ENCODE measurements at places on chromosomes 16 and 17. TPM values are rescaled to one million over a fixed set of nuclear protein-coding genes. Genes with fewer than 3 reads are reported as not detected.
A peak's percentile ranks its signal among the peaks of the same experiment; 100 is the strongest.

DNA sequence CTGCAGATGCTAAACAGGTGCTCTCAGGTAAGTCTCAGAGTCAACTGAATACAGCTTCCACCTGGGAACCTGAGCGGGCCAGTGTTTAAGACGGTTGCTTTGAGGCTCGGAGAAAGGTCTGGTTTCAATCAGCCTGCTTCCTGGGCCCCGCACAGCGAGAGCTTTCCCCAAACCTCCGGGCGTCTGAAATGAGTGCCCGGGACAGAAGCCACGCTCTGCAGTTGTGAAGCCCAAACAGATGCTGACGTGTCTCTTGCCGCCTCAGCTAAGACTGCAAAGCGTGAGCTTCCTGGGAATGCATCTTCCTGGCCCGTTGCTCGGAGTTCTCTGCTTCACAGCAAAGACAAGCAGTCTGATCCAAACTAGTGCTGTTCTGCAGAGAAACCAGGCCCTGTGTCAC, 36.7 kb downstream of the PLXDC1 start:
- H3K27ac ChIP-seq: no peak overlapping the region
- no peak overlapping the region for H3K4me3 ChIP-seq
- H3K27me3 ChIP-seq: peaks cover 16% of the 10 kb centered on the region
- no peaks in the 10 kb centered on the region for H3K36me3 ChIP-seq

- no peaks in the 10 kb centered on the region for H3K27me3 ChIP-seq
- no peaks in the 10 kb centered on the region for H3K4me1 ChIP-seq
- no peaks in the 10 kb centered on the region for H3K36me3 ChIP-seq
- H3K4me3 ChIP-seq: no peak overlapping the region
- H3K27ac ChIP-seq: no peak overlapping the region
Observed at GRCh38 chr16:57396786-57397185, 7.8 kb upstream of the CCL17 start.

- H3K4me1 ChIP-seq: peaks cover 50% of the 10 kb centered on the region
- peak overlapping the region; percentile 40 for H3K27ac ChIP-seq
- no peaks in the 10 kb centered on the region for H3K36me3 ChIP-seq
- no peaks in the 10 kb centered on the region for H3K27me3 ChIP-seq
Observed at GRCh38 chr16:53773881-53774280, 69.9 kb downstream of the FTO start.

GRCh38 chr16:77213542-77214106, 14.4 kb downstream of the SYCE1L start:
- H3K27ac ChIP-seq: no peak overlapping the region
- peaks cover 5% of the 10 kb centered on the region for H3K4me1 ChIP-seq
- no peak overlapping the region for H3K4me3 ChIP-seq

DNA sequence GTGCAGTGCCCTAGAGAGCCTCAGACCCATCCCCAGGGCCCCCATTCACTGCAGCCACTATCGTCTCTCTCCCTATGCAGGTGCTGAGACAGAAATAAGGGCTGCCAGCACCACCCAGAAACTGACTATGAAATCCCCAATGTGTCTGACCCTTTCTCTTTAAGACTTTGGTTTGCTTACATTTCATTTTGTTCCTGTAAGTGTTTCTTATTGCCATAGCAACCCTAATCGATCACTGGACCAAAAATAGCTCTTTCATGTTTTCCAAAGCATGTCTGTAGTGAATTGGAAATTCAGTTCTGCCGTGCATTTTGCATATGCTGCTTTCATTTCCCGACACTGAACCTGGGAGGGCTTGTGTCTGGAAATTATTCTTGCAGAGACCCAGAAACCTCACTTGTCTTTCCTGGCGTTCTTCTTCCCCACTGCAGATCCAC, 148.7 kb upstream of the NOL11 start:
- H3K36me3 ChIP-seq: no peaks in the 10 kb centered on the region
- no peak overlapping the region for H3K27ac ChIP-seq
- H3K27me3 ChIP-seq: no peaks in the 10 kb centered on the region
- H3K4me3 ChIP-seq: no peak overlapping the region
- no peak for DNase-seq
- no peaks in the 10 kb centered on the region for H3K4me1 ChIP-seq

- no peaks in the 10 kb centered on the region for H3K4me1 ChIP-seq
- H3K4me3 ChIP-seq: no peak overlapping the region
- H3K27me3 ChIP-seq: no peaks in the 10 kb centered on the region
- no peaks in the 10 kb centered on the region for H3K36me3 ChIP-seq
Observed at GRCh38 chr16:73214825-73215677, 167.1 kb upstream of the ZFHX3 start.

GRCh38 chr17:1737531-1738291, 5.0 kb upstream of the SERPINF2 start:
- no peak overlapping the region for H3K4me3 ChIP-seq
- H3K27me3 ChIP-seq: no peaks in the 10 kb centered on the region
- H3K4me1 ChIP-seq: peaks cover 11% of the 10 kb centered on the region
- DNase-seq: peak; percentile 67
- H3K27ac ChIP-seq: no peak overlapping the region
- peaks cover 56% of the 10 kb centered on the region for H3K36me3 ChIP-seq

The CAVIN1 gene
- total RNA-seq: 320 TPM
